Cerebellar nuclear complex (tissue), 1 donor: ENCODE measurements at places on chromosomes 3 and 15.

- no peak for DNase-seq
Measured at GRCh38 chr3:157408499-157409149, 28.0 kb upstream of the PTX3 start.

DNA sequence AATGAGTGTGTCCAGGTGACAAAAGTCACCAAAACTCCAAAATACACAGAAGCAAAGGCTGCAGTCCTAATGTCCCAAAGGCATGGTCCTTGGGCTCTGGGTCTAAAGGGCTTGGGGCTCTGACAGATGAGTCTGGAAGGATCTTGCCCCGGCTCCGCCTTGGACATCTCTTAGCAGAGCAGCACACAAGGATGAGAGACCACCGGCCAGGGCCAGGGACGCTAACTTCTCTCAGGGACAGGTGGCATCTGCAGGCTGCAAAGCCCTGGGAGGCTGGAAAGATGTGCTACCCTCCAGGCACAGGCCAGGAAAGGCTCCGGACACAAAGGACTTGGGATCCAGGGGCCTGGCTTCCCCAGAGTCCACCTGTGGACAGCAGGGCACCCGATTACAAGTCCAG, 14.1 kb upstream of the SHISA5 start:
- DNase-seq: no peak

DNA sequence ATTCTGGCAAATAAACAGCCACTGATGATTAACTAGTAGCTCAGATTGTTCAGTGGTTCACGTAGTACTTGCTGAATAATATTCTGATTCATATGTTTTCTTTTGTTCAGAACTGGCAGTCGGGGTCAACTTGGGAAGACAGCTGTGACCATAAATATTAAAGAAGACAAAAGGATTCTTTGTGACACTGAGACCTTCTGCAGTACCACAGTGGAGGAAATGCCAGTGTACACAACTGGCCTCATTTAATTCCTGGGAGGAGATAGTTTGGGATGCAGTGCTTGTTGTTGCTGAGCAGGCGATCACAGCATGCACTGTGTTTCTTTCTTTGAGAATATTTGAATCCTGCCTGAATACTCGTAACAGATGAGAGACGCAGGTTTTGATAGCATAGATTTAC, 26.7 kb upstream of the MCF2L2 start:
- DNase-seq: no peak

GRCh38 chr3:170137986-170138385, 43.5 kb downstream of the PHC3 start:
- DNase-seq: no peak

DNA sequence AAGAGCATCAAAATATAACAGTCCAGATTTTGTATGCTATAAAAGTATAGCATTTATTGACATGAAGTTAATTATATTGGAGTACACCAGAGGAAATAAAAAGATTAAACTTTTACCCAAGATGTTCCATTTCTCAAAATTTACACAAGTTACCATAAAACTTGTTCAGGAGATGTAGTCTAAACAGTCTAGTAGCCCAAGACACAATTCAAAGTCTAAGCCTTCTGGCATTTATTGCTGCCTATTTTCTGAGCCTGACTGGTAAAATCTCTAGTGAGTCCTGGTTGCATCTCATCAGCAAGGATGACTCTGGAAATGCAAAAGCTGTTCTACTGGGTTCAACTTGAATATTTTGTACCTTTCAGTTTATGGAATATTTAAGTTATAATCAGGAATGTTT, 468.7 kb downstream of the PDCD6IP start:
- DNase-seq: no peak
